ENCODE measurements at places on chromosomes 11 and 22.

- DNase-seq = no peak
These were observed 242.0 kb downstream of the BRD1 start for GRCh38 chr22:49585461-49586243.

DNA sequence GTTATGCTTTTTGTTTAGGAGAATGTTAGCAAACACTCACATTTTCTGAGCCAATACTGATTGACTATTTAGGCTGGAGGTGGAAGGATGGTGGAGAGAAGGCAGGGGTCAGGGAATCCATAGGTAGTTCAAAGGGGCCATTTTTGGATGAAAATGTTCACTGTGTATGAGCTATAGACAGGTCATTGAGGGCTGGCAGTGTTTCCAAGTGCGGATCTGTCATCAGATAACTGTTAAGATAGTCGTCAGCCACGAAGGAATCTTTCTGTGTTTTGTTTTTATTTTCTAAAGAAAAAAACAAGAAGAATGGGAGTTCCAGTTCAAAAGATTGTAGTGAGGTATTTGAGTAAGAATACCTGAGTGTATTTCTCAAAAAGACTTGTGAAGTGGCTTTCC, 3.1 kb downstream of the KCNJ5 start:
- no peak for DNase-seq

DNA sequence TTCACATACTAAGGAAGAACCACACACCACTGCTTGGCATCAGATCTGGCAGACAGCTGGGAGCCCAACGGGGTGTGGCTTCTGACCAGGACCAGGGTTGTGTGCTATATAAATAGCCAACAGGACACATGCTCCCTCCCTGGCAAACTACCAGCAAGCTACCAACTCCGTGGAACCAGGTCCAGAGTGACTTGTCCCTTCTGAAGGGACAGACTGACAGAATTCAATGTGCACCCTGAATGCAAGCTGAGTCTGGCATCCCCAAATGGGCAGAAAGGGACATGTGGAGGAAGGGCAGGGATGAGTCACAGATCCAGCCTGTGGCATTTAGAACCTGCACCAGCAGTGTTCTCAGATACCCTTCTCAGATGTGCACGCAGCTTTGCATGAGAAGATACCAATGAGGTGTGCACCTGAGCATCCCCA, 92.9 kb downstream of the MICAL3 start:
- no peak for DNase-seq

- DNase-seq = no peak
These were observed 71.2 kb upstream of the ASPHD2 start for GRCh38 chr22:26357813-26358212.

GRCh38 chr22:44400763-44401060, 88.0 kb upstream of the SHISAL1 start:
- DNase-seq = no peak

DNA sequence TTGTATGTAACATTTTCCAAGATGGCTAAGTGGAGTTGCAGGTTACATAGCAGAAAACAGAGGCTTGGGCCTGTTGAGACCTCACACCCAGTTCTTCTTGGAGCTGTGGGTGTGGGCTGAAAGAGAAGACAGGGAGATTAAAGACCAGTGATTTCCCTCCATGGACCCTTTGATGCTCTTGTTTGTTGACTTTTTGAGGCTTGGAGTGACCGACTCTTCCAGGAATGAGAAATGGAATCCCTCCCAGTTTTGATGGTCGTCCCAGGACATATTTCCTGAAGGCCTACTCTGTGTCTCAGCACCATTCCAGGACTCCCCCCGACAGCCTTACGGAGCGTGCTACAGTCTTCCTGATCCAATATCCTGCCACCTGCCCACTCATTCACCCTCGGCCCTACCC, 96.9 kb downstream of the PTPRJ start:
- DNase-seq = no peak

DNA sequence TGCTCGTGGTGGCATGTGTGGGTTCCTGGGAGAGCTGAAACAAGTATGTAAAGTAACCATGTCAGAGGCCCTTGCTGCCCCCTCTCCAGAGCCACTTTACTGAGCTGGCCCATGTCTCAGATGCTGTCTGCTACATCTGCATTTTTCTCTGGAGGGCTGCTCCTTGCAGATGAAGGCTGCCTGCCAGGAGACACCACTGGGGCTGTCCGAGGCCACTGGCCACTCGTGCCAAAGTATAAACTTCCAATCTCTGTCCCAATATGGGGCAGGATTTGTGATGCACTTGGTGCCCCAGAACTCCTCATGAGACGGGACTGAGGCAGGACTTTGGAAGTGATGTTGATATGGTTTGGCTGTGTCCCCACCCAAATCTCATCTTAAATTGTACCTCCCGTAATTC, 478.4 kb upstream of the B3GAT1 start:
- DNase-seq = no peak

GRCh38 chr22:50363166-50363802, 20.2 kb downstream of the PPP6R2 start:
- no peak for DNase-seq
